ENCODE measurements at places on chromosomes 3 and 15. TPM values are rescaled to one million over a fixed set of nuclear protein-coding genes. Genes with fewer than 3 reads are reported as not detected.

GRCh38 chr15:22873841-22874240 lies 35.4 kb downstream of the NIPA2 start:
- no peak for DNase-seq

GRCh38 chr3:42814914-42815507 lies 5.8 kb downstream of the ACKR2 start:
- DNase-seq = no peak

DNA sequence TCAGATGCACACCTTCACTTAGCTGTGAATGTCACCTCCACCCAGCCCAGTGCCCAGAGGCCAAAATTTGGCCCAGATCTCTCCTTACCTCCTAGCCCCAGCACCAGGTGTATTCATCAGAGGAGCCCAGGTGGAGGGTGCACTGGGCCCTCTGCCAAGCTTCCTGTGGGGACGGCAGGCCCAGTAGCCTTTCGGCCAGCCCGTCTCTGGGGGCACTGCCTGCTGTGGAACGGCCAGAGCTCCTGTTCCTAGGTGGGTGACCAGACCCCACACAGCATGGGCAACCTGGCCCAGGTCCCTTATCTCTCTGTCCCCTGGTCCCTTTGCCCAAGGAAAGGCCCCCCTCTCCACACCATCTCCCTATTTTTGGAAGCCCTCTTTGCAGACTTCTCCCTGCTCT lies 67.8 kb downstream of the AAGAB start:
- no peak for DNase-seq

- peak; percentile 27 for DNase-seq
Observed at GRCh38 chr15:95247071-95247984, 1016.0 kb downstream of the MCTP2 start.

GRCh38 chr3:78913711-78914110 lies 854.1 kb downstream of the ROBO1 start:
- no peak for DNase-seq

GRCh38 chr15:63575312-63575711 lies 21.9 kb upstream of the FBXL22 start:
- DNase-seq = no peak

DNA sequence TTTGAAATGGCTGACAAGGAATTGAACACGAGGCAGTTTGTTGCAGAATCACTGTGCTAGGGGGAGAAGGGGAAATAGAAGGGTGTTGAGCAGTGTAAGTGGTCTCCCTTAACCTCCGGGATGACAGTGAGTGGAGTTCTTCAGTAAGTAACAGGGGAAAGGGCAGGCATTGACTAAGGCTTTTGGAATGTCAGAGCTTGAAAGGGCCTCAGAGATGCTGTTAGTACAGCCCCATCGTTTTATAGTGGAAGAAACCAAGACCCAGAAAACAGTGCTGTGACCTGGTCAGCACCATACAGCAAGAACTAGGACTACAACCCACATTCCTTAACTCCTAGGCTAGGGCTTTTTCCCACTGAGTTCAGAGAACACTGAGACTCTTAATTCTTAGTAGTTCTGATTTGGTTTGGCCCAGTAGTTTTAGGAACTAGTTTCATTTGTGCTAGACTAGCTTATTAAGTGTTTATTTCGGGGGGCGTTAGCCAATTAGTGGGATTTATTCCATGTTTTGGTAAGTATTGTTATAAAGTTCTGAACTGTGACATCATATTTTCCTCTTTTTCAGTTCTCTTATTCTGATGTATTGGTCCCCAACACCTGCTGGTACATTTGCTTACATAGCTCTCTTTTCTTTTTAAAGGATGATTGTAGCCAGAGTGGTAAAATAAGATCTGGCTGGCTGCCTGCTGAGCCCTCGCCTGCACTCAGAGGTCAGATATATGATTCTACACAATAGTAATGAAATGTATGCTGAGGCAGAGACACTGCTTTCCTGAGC lies 34.2 kb downstream of the RAB11A start:
- DNase-seq = no peak

GRCh38 chr3:151009981-151010380 lies 37.5 kb upstream of the CLRN1 start:
- no peak for DNase-seq

- DNase-seq = peak; percentile 10
Observed at GRCh38 chr3:186596568-186597287, 16.1 kb upstream of the AHSG start.

DNA sequence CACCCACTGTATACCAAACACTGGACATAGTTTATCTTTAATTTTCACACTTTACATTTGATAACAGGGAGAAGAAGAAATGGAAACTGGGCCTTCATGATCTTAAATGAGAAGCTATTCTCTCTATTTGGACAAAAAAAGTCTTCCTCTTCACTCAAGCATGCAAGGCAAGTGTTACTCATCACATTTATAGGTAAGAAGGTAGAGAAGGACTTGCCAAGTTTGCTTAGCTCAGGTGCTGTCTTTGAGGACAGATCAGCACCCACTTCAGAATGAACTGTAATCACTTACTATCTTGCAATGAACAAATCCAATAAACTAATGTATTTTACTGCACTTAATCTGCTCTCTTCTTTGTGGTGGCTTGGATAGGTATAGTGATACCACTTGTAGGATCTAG lies 1.1 kb upstream of the MYH15 start:
- DNase-seq = no peak

DNA sequence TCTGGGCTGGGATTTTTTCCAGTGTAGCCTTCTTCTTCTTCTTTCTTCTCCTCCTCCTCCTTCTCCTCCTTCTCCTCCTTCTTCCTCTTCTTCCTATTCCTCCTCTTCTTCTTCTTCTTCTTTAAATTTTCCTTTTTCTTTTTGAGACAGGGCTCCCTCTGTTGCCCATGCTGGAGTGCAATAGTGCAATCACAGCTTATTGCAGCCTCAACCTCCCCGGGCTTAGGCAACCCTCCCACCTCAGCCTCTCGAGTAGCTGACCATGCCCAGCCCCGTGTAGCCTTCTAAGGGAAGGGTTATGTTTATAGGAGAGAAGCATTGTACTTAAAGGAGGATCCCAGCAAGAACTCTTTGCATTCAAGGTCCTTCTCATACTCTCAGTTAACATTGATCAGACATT lies 24.0 kb upstream of the MYO1E start:
- no peak for DNase-seq

- DNase-seq = peak; percentile 11
Observed at GRCh38 chr3:174089592-174089991, 692.0 kb downstream of the NLGN1 start.

DNA sequence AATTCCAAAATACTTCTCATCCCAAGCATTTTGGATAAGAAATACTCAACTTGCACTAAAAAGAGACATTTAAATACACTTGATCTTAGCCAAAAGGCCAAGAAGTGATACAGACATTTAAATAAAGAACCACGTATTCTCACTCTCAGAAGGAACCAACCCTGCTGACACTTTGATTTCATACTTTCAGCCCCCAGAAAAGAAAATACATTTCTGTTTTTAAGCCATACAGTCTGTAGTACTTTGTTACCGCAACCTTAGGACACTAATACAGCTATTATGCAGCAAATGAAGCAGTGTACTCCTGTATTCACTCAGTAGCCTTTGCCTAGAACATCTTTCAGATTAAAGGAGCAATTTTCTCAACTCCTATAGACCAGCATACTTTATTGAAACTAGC lies 86.7 kb downstream of the TBC1D5 start:
- no peak for DNase-seq

Gene IL17RC
- total RNA-seq = 39.2 TPM

Gene SERINC4
- total RNA-seq = not detected

Gene SYNPR
- total RNA-seq = 9.9 TPM

Gene C3orf85
- 2.6 TPM for total RNA-seq

Gene CEP19
- total RNA-seq = 7.2 TPM

All from umbilical cord (tissue), 2 donors.